ENCODE measurements at places on chromosomes 6 and 20.
A peak's percentile ranks its signal among the peaks of the same experiment; 100 is the strongest.

DNA sequence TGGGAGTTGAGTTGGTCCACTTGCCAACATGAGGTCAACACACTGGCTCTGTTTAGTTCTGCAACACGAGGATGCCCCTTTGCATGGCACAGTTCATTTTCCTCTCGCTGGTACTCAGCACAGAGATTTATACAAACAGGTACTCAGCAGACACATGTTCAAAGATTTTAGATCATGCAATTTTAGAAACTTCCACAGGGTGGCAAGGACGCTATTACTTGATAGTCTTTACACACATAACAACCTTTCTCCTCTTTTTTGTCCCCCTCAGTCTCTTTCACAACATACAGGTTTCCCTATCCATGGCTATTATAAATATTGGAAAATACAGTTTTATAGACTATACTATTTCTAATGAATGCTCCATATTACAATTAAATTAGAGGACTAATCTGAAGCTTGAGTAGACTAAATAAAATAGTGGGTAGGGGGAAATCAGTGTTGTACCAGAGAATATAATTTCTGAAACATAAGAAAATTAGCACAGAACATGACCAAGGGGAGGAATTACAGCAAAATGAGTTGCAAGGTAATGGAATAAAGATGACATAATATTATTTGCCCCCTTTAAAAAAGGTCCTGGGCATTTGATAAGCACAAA, 331.8 kb upstream of the BTBD3 start:
- DNase-seq, result no peak

- DNase-seq, result no peak
These were observed 290.4 kb downstream of the GRIK2 start for GRCh38 chr6:101683884-101684283.

GRCh38 chr6:19538096-19538495, 299.1 kb upstream of the ID4 start:
- DNase-seq, result no peak

GRCh38 chr6:130903007-130903406, 75.8 kb downstream of the SMLR1 start:
- DNase-seq, result no peak

- DNase-seq, result no peak
These were observed 14.8 kb downstream of the SLC35A1 start for GRCh38 chr6:87487555-87487954.

DNA sequence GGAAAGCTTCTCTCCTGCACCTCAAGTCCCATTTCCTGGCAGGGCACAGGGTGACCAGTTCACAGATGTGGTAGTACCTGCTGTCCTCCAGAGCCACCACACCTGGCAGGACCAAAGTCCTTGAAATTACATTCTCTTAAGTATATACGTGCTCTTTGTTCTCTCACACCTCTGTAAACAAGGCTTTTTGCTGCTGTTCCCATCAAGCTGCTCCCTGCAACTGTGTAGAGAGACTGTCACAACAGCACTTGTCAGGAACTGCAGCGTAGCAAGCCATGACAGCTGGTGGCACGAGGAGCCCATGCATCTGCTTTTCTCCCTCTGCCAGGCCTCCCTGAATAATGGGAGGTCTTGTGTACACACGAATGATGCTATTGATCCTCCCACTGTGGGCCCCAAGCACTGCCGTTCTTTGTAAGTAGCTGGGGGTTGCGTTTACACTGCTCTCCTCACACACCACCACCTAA, 431.8 kb downstream of the CD83 start:
- no peak for DNase-seq

DNA sequence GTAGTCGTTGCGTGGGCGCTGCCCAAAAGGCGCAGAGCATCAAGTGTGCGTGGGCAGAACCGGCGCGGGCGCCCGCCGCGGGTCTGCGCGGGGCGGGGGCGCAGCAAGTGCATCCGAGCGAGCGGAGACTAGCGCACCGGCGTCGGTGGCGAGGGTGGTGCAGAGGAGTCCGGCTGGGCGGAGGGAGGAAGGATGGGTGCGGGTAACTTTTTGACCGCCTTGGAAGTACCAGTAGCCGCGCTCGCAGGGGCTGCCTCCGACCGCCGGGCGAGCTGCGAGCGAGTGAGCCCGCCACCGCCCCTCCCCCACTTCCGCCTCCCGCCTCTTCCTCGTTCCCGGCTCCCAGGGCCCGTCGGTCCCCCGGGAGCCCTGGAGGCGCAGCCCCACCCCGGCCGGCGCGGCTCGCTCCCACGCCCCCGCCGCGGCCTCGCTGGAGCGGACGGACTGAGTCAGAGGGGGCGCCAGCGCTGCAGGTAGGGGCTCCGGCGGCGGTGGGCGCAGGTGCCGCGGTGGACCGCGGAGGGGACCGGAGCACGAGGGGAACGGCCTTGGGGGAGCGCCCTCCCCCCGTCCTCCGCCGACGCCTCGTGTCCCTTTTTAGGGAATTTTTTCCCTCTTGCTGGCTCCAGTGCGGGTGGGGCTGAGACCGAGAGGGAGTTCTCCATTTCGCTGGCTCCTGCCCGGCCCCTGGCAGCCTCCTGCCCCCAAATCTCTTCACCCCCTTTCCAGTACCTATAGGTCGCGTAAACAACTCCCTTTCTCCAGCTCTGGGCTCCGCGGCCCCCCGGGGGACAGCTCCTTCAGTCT, 1.6 kb upstream of the DBNDD2 start:
- DNase-seq, result no peak

DNA sequence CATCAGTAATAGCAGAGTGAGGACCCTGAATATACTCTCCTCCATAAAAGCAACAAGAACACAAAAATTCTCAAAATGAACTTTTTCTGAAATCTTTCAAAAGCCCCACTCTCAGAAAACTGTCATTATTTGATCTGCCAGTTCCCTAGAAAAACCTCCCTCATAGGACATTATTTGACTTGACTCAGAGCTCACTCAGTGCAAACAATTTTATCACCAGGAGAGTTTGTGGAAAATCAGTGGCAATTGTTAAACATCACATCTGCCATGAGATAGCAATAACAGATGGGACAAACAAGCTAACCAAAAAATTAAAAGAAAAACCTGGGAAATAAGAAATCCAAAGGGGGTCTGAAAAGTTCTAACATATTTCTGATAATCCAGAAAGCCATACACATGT, 100.0 kb downstream of the ATG5 start:
- DNase-seq, result no peak

DNA sequence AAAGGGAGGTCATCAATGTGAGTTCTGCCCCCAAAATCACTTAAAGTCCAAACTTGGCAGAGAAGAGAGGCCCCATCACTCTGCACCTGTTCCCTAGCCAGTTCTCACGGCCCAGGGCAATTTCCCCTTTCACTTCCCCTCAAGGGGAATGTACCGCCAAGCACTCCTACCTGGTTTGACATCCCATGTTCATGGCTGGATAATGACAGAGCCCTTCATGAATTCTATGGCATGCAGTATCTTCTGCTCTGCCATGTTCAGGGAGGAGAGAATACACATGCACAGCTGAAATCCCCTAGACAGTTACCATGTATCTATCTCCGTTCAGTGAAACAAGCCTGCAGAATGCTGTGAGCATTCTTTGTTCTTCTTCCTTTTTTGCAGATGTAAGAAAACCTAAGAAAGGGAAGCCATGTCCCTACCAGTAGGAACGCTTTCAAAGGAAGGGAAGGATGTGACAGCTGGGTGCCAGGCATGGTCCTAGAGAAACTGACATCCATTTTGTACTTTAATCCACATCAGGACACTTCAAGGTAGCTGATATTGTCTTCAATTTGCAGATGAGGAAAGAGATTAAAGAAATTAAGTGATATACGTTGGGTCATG, 79.8 kb upstream of the ARID1B start:
- no peak for DNase-seq

- peak; percentile 17 for DNase-seq
These were observed 1.4 kb downstream of the BTN1A1 start for GRCh38 chr6:26501482-26501986.

DNA sequence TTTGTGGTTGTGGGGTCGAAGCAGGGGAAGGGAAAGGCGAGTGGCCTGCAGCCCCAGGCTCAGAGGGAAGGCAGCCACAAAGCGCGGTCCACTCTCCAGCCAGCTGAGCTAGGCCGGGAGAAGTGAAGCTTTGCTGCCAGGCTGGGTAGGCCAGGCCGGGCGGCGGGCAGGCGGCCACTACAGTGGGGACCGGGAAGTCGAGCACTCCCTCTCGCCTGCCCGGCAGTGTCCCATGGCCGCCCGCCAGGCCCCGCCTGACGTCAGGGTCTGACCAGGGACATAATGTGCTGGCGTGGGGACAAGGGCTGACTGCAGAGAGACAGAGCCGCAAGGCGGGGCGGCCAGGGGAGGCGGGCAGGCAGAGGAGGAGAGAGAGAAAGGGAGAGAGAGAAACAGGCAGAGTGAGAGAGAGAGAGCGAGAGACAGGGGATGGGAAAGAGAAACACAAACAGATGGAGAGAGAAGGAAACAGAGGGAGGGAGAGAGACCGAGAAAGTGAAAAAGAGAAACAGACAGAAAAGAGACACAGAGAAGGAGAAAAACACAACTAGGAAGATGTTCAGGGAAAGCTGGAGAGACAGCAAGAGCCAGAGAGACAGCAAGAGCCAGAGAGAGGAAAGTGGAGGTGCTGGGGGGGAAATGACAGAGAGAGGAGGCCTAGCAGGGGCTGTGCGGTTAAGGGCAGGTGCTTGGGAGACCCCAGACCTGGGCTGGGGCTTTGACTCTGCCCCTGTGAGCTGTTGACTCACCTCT, 94.5 kb upstream of the PTPN1 start:
- DNase-seq, result no peak

GRCh38 chr6:96157018-96157565, 141.3 kb downstream of the FUT9 start:
- DNase-seq, result no peak

GRCh38 chr20:22966787-22967464, 68.2 kb upstream of the SSTR4 start:
- no peak for DNase-seq

- DNase-seq, result no peak
These were observed 14.9 kb downstream of the SH3BGRL2 start for GRCh38 chr6:79646006-79646405.

- peak; percentile 38 for DNase-seq
These were observed 43.0 kb upstream of the CCR6 start for GRCh38 chr6:167079853-167080297.

GRCh38 chr6:3919130-3919628, 70.0 kb downstream of the FAM50B start:
- no peak for DNase-seq

GRCh38 chr6:69408886-69409285, 387.9 kb downstream of the LMBRD1 start:
- no peak for DNase-seq

- no peak for DNase-seq
These were observed 586.3 kb downstream of the HTR1B start for GRCh38 chr6:76876922-76877553.

DNA sequence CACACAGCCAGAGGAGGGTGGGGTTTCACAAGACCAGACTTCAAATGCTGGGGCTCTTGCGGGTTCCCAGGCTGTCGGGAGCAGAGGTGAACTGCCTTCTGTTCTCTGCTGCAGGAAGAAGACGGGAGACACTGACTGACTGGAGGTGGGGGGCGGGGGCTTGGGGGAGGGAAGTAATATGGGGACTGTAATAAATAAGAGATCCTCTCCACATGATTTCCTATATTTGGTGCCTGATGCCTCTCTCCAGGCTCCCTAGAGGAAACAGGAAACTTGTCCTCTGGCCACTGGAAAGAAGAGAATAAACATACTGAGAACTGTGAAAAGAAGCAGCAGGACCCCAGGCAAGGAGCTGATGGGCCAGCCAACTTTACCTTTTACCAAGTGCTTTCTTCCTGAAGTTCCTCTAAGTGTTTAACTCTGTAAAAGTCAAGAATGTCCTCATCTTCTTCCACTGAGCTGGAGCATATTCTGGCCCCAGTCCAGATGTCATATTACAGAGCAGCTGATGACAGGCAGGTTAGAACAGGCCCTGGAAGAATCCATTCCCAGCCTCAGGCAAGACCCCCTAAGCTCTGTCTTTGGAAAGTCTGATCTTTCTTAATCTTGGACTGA, 33.2 kb upstream of the ADGRF5 start:
- no peak for DNase-seq

- no peak for DNase-seq
These were observed 88.1 kb downstream of the RSPH3 start for GRCh38 chr6:158911746-158912480.

DNA sequence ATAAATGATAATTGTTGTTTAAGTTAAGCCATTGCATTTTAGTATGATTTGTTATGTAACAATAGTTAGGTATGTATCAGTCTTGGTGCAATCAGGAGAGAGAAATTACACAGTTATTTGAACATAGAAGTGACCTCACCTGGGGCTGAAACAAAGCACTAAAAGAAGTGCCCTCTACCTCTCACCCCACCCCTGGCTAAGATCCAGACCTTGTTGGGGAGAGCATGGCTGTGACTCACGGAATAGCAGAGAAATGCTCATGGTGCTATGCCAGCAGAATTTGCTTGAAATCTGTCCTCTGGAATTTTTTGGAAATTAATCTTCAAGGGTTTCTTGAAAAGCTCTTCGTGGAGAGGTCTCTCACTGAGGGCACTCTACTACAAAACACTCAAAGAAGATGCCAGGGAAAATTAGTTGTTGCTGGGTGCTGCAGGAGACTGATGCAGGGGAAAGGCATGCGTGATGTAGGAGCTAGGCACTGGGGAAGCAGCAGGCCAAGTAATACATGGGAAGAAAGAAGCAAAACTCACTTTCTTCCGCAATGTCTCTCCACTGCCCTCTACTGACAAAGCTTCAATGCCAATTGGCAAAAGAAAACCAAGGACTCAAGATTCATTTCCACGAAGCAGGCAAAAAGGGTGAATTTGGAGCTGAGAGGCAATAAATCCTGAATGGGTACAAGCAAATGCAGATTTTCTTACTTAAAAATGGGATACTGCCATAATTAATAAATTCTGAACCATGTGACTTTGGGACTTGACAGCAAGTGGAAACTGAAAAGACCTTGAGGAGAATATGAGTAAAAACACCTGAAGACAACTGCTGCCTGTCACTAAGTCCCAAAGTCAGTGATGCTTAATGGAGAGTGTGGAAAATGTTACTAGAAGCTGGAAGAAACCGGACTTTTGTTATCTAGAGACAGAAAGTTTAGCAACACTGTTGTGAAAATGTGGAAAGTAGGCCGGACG, 136.3 kb upstream of the ZNF184 start:
- no peak for DNase-seq

DNA sequence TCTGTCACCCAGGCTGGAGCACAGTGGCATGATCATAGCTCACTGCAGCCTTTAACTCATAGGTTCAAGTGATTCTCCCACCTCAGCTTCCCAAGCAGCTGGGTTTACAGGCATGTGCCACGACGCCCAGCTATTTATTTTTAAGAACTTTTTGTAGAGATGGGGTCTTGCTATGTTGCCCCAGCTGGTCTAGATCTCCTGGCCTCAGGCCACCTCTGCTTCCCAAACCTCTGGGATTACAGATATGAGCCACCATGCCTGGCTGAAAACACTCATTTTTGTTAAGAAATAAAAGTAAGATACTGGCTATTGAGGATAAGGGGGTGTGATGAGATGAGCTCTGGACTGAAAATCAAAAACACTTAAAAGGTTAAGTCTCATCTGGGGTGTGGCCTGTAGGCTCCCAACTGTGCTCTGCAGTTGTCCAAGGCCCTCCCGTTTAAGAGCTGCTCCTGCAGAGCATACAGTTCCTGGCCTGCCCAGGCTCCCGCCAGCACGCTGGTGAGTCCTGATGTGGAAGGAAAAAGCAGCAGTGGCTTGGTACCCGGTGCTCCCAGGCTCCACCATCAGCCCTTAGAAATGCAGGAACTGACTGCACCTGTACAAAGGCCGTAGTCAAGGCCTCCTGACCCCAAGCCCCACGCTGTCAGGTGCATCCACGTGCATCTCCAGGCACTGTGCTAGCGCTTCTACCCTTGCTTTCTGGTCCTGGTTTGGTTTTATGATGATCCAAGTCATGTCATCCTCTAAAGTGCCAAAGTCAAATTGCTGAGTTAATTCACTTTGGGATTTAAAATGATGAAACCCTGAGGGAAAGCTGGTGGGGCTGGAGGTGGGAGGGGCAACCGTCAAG, 111.5 kb downstream of the TMEM242 start:
- DNase-seq, result no peak
